ENCODE measurements at places on chromosomes 1 and 21.
A peak's percentile ranks its signal among the peaks of the same experiment; 100 is the strongest.

DNA sequence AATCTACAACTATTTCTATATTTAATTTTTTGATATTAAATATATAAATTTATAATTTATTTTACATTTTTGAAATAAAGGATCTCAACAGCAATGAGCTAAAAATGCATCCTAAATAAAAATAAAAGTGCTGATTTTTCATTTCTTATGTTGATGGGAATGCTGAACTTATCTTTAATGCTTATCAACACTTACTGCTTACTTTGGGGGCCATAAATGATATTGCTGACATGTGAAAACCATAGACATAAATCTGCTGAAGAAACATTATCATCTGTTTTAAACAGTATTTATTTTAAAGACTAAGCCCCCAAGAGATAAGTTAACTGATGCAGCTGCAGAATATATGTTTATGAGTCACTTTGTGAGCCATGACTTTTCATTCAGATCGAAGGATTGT is 594.1 kb upstream of the PKN2 start:
- DNase-seq = no peak

- DNase-seq = no peak
Measured at GRCh38 chr1:9793291-9793690, 30.5 kb downstream of the CLSTN1 start.

- DNase-seq = no peak
Measured at GRCh38 chr1:230641346-230641745, 935 bp upstream of the COG2 start.

DNA sequence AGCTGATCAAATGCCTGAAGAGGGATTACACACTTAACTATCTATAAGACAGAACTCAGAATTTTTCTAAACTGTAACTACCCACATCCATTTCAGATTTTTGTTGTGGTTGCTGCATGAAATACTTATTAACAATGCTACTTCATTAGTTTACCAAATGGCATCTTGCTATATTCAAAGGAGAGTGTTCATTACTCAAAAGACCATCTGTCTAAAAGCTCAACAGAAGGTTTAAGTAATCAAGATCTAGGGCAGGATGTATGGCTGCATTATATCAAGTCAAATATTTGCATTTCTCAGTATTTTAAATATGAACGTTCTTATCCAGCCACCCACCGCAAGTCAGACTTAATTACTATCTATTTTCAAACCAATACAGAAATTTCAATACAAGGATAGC is 79.9 kb downstream of the SIPA1L2 start:
- no peak for DNase-seq

GRCh38 chr1:28811766-28812668 is at the start of gene OPRD1:
OPRD1 (plus strand) TSS chr1:28812170; CDS start chr1:28812384, 214 bp downstream.
- no peak for DNase-seq

DNA sequence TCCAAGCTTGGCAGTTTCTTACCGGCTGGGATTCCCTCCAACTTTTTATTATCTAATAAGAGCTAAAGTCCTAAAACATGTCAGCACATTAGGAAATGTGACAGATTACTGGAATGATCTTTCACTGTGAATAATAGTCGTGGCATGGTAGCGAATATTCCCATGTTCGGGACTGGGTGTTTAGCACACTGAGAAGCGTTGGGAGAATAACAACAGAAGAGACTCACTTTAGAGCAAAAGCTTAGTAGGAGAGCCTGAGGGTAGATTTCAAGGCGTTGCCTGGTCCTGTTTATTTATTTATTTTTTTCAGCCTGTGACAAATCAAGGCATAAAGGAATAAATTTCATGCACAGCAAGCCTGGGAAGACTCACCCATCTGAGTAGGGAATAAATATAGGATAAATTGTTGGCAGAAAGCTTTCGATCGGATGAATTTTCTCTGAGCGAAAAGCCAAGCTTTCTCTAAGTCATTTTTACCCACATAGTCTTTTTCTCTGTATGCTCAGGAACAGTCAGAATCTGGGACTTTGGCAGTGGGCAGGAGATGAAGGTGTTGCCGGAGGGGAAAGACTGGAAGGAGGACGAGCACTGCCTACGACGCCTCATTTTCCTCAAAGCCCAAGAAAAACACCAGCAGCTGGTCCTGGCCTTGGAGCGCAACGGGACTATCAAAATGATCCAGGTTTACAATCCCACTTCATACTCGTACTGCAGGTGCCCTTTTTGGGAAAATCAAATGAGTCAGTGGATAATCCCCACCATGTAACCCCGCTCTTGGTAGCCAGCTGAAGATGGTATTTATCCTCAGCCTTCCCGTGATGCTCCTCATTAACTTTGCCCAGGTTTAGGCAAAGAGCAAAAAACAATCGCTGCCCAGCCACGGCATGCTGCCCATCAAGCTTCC is 97.2 kb downstream of the WDR64 start:
- no peak for DNase-seq

DNA sequence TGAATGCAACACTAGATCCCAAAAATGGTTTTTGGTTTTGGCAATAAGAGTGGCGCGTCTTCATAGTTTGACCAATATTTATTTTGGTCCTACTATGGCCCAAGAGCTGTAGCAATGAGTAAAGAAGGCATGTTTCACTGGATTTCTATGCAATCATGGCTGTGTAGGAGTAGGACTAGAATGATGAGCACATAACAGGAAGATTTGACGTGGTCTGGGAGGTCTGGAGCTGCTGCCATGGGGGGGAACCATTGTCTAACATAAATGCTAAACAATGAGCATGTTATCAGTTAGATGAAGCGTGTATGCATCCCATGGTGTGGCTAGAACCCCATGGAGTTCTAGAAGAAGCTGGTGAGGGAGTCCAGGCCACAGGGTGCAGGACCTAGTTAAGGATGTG is 38.3 kb downstream of the OLIG1 start:
- no peak for DNase-seq

- no peak for DNase-seq
Measured at GRCh38 chr1:6317098-6317760, 56.3 kb upstream of the GPR153 start.

GRCh38 chr1:91864017-91864700 is 21.8 kb downstream of the TGFBR3 start:
- peak; percentile 81 for DNase-seq

DNA sequence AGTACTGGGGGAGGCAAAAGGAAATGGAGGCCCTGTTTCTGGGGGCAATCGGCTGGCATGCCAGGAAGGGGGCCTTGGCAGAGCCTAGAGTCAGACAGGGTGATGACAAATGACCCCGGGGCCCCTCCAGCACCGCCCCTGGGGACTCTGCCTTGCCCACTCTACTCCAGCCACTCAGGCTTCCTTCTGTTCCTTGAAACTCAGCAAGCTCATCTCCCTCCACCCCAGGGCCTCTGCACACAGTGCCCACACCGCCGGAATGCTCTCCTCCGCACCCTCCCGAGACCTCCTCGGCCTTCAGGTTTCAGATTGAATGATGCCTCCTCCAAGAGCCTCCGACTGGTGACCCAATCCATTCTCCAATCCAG is 122.5 kb upstream of the ZBTB40 start:
- no peak for DNase-seq

GRCh38 chr1:87584586-87584985 is 255.9 kb downstream of the LMO4 start:
- DNase-seq = no peak

DNA sequence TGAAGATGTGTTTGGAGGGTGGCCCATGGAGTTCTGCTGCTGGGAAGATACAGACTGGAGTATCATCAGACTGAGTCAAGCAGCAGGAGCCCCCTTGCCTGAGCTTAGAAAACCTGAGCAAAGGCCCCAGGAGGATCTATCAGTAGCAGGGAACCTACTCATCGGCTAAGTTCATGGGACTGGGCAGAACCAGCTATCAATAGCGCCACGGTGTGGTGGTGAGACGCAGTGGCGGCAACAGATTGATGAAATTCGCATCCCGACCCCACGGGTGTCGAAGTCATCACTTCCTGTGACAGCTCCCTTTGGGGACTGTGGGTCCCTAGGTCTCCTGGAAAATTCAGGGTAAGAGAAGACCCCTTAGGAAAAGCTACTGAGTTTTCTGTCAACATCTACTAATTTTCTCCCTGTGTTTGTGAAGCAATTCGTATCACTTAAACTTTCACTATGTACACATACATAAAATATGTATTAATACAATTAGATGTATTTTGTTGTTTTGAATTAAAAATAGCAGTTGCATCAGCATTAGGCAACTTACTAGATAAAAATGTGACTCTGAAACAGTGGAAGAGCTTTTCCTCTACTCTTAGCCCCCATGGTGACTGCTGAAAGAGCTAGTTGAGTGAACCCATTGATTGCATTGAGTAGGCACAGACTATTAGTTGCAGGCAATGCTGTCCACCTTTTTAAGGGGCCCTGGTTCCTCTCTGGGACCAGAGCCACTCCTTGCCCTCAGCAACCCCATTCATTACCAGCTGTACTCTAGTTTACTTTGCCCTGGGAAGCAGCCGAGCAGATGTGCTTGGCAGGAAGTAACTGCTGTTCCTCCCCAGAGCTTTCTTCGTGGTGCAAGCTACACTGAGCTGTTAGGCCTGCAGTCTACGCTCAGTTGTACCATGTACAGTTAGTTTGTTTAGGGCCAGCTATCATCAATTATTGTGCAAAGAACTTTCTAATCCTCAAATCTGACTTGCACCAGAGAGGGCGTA is 7.3 kb upstream of the CACNA1S start:
- DNase-seq = peak; percentile 68

DNA sequence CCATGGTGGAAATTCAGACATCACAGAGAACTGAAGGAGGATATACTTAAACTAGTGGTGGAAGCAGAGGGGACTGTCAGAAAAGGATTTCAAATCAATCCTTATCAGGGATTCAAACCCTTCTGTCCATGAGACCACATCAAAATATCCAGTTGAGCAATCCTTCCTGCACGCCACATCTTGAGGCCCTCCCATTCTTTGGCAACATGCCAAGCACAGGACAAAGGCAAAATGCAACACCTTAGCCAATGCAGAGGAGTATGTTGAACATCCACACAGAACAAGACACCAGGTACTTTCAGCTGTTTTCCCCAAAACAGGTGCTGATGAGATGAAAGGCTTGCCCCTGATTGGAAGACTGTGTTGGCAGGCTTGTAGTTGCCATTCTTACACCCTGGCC is 81.8 kb upstream of the PLXNA2 start:
- DNase-seq = no peak

GRCh38 chr1:183552891-183553290 is 37.4 kb downstream of the NCF2 start:
- DNase-seq = no peak

DNA sequence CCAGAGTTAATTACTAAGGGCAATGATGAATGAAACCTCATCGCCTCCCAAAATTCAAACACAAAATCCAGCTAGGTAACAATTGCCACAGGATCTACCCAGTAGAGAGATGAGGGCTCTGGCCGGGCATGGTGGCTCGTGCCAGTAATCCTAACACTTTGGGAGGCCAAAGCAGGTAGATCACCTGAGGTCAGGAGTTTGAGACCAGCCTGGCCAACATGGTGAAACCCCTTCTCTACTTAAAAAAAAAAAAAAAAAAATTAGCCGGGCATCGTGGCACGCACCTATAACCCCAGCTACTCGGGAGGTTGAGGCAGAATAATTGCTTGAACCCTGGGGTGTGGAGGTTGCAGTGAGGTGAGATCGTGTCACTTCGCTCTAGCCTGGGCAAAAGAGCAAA is 15.8 kb downstream of the CD2 start:
- no peak for DNase-seq

DNA sequence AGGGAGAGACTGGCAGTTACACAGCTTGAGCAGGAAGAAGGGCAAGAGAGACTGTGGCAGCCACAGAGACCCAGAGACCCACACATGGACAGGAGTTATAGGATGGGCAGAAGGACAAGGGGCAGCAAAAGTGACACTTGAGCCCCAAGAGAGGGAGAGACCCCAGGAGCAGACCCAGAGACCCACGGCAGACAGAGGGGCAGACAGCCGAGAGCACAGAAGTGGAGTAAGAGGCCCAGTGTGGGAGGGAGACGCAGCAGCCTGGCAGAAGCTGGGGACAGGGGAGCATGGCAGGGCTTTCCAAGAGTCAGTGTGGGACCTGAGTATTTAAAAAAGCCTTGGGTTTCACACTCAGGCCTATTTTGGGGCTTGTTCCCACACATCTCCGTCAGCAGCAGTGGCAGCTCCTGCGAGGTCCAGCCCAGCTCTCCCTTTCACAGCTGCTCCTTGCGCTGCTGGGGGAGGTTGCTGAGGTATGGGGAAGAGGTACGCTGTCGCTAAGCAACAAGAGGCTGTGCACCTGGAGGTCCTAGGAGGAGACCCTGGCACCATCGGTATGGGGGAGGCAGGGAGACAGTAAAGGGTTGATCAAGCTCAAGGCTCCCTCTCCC is 9.0 kb upstream of the MEF2D start:
- no peak for DNase-seq

GRCh38 chr1:174405219-174405618 is 42.5 kb upstream of the GPR52 start:
- DNase-seq = no peak

GRCh38 chr1:111214884-111215283 is 12.6 kb upstream of the CHI3L2 start:
- no peak for DNase-seq

- no peak for DNase-seq
Measured at GRCh38 chr1:48222501-48223242, at the start of gene SLC5A9. SLC5A9 (plus strand) TSS chr1:48222716; CDS start chr1:48222737, 21 bp downstream.

DNA sequence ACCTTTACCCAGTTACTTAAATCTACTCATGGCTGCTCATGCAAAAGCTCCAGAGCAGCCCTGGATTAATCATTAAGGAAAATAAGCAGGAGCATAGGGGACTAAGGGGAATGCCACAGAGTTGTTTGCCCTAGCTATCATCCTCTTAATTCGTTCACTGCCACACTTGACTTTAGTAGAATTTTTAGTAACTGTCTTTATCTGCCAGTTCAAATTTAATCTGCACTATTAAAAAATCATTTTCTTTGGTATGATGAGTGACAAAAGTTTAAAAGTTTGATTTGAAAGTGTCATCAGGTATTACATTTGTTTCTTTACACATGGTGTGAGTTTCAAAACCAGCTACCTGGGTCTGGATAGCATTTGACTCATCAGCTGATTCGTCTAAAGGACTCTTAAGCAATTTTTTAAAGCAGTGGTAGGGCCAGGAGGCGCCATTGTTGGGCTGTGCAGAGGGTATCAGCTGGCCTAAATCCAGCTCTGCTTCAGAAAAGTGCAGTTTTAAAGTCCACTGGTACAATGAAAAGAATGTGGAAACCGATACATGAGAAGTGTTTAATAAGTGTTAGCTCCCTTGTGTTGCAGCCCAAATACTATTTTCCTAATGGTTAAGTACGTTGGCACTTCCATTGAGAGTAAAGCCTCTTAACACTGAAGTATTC is 69.9 kb upstream of the DR1 start:
- no peak for DNase-seq

GRCh38 chr21:42925114-42925926 is at the start of gene ERVH48-1:
ERVH48-1 (minus strand) TSS chr21:42925630; CDS start chr21:42919006, 6,624 bp downstream.
- no peak for DNase-seq

GRCh38 chr21:43739621-43740435 is 20.9 kb downstream of the PDXK start:
- DNase-seq = no peak

GRCh38 chr1:94334764-94335163 is 83.4 kb upstream of the ABCD3 start:
- no peak for DNase-seq

- DNase-seq = no peak
Measured at GRCh38 chr1:19468397-19468956, 16.9 kb downstream of the CAPZB start.
